ENCODE measurements at places on chromosomes 16 and 17. TPM values are rescaled to one million over a fixed set of nuclear protein-coding genes. Genes with fewer than 3 reads are reported as not detected.

Gene HBZ
- not detected for total RNA-seq

Gene GRN
- total RNA-seq = 235 TPM

Gene SECTM1
- 139 TPM for total RNA-seq

Gene CUEDC1
- total RNA-seq = 22.9 TPM

Gene CACNG5
- total RNA-seq = not detected

Gene TRIM37
- 33.5 TPM for total RNA-seq

Gene CSH1
- total RNA-seq = not detected

Gene PMP22
- 23.6 TPM for total RNA-seq

Gene ALOX15B
- total RNA-seq = 0.17 TPM

Gene SP6
- not detected for total RNA-seq

Gene HS3ST2
- not detected for total RNA-seq

Gene PARD6A
- 3.2 TPM for total RNA-seq

DNA sequence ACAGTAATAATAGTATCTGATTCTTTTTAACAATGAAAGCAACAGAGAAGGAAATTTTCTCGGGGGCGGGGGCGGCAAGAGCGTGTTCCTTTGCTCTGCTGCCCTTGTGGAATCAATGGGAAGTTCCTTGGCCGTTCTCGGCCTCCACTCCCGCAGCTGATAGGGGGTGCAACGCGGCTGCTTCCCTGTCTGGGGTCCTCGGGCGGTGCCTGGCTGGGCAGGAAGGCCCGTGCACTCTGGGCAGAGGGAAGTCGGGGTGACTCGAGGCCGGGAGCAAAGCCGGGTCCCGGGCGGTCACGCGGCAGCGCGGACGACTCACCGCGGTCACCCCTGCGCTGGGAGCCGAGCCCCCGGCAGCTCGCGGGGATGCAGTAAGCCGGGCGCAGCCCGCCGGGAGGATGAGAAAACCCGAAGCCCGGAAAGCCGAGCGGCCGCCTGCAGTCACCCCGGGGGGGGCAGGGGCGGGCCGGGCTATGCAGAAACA, 2.5 kb downstream of the TUBB3 start:
- no peak for DNase-seq

DNA sequence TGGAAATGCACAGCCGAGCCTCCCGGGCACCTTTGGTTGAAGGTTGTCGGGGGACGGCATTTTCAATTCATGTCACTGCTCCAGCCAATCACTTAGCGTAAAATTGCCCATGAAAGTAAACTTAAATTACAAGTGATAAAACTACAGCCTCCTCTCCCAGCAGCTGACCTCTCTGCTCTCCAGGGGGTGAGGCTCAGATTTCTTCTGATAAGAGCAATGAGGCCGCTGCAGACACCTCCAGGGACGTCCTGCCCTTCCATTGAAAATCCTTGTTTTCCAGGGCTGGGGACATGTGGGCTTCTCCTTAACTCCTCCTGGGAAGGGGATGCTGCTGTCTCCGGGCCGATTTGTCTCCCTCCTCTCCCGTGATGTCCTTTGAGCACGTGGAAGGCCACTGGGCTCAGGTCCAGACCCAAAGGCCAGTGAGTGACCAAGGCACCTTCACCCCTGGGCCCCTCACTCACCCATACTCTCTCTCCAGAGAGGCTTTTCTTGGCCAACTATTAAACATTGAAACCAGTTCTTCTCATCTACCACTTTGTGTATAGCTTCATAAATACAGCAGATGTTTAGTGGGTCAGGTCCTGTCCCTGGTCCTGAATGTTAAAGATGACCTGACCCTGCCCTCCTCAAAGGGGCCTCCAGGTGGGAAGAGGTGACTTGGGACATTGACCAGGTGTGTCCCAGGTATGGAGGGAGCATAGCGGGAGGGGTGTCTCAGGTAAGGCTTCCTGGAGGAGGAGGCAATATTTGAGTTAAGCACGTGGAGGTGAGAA, 52.3 kb downstream of the MGAT5B start:
- no peak for DNase-seq

GRCh38 chr16:2497116-2497630, 16.6 kb upstream of the ATP6V0C start:
- peak; percentile 64 for DNase-seq

GRCh38 chr17:11212792-11213191, 28.2 kb upstream of the SHISA6 start:
- DNase-seq = no peak

DNA sequence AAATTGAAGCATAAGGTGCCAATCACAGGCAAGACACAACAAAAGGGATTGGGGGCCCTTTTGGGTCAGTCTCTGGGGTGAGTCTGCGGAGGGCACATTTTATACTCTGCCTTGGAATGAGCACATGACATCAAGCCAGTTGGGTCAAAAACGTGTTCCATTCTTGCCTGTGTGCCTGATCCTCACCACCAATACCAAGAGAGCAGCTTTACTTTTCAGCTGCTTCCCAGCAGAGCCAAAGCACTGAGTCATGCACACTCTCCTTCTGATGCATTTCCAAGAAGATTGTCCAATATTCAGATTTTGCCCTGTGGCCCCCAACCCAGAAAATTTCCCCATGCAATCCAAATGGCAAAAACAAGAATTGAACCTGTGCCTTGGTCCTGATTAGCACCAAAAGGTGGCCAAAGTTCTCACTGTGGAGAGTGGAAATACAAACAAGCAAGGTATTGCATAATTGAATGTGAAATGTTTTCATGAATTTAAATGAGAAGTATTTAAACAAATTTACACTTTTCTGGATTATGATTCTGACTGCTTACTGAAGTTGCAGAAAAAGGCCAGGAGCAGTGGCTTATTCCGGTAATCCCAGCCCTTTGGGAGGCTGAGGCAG, 217.8 kb upstream of the SOX9 start:
- peak; percentile 51 for DNase-seq

GRCh38 chr17:34637041-34637547, 57.7 kb downstream of the TMEM132E start:
- DNase-seq = no peak

- peak; percentile 13 for DNase-seq
Measured at GRCh38 chr17:2335726-2336214, 487 bp downstream of the TSR1 start.

DNA sequence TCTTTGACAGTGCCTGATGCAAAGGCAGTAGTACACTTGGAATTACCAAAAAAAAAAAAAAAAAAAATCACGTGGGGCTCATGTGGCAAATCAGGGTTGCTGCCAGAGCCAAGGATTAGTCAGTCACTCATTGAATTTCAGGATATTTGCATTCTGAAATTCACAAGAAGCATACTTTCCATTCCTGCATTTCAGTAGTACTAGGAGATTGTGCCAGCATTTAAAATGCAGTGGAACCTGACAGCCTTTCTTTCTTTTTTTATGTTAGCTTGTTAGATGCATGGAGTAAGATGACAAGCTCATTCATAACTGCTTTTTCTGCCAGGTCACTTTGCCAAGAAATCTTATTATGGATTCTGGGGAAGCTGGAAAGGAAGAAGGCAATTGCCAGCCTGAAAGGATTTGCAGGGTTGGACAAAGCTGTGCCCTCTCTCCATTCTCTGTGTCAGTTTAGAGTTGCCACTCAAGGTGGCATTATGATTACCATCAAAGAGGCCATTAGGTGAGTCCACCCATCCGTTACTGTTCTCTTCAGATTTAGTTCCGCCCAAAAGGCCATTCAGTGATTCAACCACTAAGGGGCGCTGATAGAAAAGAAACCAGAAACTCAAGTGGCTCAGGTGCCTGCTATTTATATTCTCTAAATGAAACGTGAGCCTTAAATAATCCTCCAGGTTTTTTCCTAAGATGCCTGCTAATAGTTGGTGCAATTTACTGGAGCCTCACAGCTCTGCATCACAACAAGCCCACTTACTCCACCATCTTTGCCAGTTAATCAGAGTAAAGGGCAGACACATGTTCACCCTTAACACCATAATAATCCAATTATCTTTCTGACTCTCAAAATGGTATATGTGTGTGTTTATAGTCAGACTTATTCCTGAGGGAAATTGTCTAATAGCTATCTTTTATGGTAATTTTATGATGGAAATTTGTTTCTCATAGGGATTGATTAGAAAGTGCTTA, 59.0 kb downstream of the TANGO6 start:
- DNase-seq = peak; percentile 42

DNA sequence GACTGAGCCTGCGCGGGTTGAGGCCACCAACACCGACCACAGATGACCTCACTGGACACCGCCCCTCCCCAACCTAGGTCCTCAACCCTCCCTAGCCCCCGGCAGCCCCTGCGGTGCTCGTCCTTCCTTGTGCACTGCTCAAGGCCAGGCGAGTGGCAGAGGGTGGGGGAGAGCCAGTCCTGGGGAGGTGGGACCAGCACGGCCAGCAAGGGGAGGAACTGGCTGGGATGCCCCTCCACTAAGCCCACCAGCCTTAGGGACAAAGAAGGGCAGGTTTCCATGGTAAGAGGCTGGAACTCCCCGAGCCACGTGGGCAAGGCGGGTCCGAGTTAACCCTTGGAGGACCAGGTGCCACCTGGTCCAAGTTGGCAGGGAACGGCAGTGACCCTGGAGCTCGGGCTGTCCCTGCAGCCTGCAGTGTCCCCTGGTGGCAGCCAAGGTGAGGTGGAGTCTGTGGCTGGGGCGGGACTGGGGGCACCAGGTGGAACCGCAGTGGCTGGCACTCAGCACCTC, 9.2 kb downstream of the FSCN2 start:
- no peak for DNase-seq

GRCh38 chr17:8872036-8872704, 4.7 kb upstream of the PIK3R6 start:
- DNase-seq = no peak

DNA sequence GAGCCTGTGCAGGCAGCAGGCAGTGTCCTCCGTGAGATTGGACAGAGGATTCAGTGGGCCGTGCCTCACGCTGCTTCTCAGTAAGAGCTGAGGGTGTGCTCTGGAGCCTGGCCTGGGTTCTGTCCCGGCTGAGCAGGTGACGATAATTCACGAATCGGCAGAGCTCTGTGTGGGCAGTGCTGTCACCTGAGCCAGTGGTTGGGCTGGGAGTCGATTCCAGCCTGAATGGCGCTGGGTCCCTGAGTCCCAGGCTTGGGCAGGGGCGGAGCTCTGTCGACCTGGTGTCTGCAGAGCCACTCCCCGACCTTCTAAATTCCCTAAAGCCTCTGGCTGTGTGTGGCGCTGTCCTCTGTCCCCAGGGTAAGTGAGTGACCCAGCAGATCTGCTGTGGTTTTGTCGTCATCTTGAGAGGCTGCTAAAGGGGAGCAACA, 8.4 kb downstream of the ACSF3 start:
- DNase-seq = no peak

GRCh38 chr16:72094266-72094610, 591 bp downstream of the DHX38 start:
- DNase-seq = no peak

- peak; percentile 61 for DNase-seq
Measured at GRCh38 chr17:81254955-81255717, 16.0 kb downstream of the NDUFAF8 start.

- no peak for DNase-seq
Measured at GRCh38 chr17:55266958-55267688, 2.4 kb downstream of the HLF start.

DNA sequence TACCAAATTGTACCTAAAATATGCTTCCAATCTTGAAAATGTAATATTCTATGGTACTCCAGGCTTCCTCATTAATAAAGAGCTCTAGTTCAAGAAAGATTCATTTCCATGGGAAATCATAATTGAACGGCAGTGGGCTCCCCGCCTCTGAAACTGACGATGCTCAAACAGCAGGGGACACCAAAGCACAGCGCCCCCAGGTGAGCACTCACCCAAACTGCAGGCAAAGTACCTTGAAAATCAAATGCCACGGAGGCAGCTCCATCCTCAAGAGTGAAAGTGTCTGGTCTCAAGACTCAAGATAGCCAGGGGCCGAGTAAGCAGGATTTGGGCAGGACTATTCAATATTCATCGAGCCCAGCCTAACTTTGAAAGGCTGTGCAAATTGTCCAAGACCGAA, 217.4 kb upstream of the TNRC6C start:
- no peak for DNase-seq

- DNase-seq = no peak
Measured at GRCh38 chr16:71945616-71946015, 50.3 kb downstream of the IST1 start.

DNA sequence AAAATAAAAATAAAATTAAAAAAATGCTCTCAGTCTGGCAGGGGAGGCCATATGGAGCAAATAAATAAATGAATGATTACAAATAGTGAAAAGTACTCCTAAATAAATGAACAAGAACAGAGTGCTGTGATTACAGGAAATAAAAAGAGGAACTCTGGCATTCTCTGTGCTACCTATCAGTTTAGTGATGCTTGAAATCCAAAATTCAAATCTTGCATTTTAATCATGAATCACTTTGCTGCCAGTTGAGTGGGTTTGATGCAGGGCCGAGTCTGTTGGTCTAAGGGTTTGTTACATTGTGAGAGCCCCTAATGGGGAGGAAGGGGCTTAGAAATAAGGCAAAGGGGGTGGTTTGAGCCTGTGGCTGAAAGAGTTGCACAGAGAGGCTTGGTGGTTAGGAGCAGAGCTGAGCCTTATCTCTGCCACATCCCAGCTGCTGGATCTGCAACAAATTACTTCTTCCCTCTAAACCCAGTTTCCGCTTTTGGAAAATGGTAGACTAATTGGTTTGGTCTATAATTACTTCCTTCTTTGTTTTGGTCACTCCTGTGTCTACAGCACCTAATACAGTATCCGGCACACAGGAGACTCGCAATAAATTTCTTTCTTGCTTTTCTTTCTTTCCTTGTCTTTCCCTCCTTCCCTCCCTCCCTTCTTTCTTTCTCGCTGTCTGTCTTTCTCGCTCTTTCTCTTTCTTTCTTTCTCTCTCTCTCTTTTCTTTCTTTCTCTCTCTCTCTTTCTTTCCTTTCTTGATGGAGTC, 6.3 kb upstream of the ABCC1 start:
- DNase-seq = no peak

Data from LHCN-M2 (cell line).